ENCODE measurements at places on chromosomes 1 and 21.
A peak's percentile ranks its signal among the peaks of the same experiment; 100 is the strongest.

GRCh38 chr1:53625766-53626520 lies 113.0 kb downstream of the GLIS1 start:
- DNase-seq: no peak

DNA sequence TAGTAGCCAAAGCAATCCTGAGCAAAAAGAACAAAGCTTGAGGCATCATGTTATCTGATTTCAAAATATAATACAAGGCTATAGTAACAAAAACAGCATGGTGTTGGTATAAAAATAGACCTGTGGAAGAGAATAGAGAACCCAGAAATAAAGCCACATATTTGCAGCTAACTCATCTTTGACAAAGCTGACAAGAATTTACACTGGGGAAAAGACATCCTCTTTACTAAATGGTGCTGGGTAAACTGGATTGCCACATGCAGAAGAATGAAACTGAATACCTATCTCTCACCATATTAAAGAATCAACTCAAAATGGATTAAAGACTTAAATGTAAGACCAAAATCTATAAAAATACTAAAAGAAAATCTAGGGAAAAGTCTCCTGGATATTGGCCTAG lies 59.5 kb upstream of the CD55 start:
- no peak for DNase-seq

DNA sequence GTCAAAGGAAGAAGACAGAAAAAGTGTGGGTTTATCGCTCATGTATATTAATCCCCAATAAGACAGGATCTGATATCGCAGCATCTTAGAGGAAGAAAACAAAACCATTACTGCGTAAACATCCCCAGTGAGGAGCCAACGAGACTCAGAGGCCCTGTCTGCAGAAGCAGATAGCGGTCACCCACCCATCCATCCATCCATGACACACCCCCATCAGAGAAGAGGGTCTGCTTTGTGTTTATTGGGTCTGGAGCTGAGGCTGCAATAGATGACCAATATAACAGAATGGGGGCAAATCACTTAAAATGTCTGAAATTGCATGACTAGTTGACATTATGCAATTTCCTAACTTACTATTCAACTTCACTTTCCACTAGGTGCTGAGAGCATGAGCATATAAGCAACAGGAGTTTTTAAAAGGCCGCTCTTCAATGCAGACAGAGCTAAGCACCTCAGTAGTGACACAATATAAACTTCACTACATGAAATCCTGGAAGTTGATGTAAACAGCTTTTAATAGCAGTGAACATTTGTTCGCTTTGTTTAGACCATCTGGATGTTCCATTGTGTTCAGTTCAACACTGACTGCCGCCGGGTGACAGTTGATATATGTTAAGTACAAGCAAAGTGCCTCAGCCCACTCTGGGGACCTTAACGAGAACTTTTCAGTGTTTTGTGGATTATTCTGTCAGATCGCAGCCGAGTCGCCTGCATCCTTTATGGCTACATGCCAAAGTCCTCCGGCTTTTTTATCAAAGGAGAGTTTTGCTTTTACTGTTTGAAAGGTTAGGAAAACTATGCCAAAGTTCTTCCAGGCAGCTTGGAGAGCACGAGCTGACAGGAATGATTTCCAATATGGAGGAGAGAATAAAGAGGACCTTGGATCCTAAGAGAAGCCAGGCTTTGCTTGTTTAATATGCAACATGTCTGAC lies 167.5 kb downstream of the ZNF281 start:
- DNase-seq: peak; percentile 30

DNA sequence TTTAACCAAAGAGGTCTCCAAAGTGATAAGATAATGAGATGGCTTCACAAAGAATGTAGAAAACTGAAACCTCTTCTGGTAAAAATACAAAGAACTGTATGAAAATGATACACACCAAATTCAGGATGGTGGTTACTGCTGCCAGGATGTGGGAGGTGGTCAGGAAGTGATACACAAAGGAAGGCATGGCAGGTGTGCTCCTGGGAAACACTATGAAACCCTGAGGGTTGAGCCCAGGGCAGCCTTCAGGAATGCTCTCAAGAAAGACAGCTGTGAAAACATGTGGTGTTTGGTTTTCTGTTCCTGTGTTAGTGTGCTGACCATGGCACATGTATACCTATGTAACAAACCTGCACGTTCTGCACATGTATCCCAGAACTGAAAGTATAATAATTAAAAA lies 109.3 kb downstream of the NTNG1 start:
- DNase-seq: no peak

DNA sequence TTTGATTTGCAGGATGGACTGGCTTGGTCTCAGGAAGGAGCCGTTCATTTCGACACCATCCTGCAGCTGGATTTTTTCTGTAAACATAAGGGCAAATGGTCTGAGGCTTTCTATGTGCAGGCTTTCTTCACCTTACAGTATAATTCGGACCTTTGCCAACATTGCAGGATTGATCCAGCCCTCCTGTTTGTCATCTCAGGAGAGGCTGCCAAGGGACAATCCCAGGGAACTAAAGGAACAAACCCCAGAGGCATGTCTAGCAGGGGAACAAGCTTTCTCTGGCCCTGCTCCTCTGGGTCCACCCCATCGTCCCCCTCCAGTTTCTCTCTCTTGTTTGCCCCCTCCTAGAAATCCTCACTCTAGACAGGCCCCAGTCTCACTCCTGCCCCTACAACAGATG lies 24.8 kb upstream of the GBP6 start:
- no peak for DNase-seq

DNA sequence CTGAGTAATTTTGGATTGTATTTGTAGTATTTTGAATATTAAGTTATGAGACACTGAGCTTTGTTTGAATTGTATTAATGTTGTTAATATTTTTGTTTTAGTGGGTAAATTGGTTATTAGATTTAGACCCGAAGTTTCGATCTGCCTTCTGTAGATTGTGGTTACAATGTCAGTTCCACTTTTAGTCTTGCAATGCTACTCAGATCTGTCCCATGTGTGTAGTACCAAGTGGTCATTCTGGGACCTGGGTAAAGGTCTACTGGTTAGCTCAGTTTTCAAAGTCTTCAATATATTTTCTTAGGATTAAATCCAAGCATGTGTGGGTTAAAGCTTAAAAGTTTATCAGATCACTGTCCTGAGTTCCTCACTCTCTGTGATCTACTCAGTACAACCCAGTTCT lies 346.5 kb upstream of the PROX1 start:
- no peak for DNase-seq

DNA sequence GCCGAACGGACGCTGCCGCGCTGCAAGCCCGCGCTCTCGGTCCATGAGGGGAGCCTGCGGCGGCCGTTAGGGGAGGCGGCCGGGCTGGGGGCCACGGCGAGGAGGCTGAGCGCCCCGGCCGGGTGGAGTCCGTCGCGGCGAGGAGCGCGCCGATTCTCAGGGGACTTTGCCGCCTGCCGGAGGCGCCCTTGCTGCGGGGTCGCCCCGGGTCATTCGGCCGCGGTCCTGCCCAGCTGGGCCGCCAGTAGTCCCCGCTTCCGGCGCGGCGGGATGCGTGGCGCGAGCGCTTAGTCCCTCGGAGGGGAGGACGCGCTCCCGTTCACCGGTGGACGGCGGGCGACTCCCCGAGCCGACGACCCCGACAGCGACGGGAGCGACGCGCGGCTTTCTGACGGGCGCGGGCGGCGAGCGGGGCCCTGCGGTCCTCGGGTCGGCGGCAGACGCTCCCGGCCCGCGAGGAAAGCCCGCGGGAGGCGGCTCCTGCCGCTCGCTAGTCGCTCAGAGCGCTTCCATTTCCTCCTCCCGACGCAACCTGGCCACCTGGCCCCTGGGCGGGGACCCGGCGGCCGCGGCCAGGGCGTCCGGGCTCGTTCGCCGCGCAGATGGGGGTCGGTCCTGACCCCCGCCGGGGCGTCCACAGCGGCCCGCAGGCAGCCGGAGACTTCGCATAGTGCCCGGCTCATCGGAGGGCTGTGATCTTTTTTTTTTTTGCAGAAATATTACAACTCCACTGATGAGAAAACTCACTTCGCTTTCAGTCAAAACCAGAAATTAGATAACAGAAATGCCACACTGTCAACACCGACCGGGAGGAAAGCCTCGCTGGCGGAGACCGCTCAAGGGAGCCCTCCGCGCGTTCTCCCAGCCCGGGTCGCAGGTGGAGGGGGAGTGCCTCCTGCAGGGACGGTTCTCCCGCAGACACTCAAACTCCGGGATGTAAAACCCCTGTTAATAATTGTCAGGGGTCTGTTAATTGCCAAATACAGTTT lies 641 bp upstream of the ZBTB21 start:
- no peak for DNase-seq

GRCh38 chr21:42513985-42514882 lies 582 bp downstream of the SLC37A1 start:
- DNase-seq: no peak

DNA sequence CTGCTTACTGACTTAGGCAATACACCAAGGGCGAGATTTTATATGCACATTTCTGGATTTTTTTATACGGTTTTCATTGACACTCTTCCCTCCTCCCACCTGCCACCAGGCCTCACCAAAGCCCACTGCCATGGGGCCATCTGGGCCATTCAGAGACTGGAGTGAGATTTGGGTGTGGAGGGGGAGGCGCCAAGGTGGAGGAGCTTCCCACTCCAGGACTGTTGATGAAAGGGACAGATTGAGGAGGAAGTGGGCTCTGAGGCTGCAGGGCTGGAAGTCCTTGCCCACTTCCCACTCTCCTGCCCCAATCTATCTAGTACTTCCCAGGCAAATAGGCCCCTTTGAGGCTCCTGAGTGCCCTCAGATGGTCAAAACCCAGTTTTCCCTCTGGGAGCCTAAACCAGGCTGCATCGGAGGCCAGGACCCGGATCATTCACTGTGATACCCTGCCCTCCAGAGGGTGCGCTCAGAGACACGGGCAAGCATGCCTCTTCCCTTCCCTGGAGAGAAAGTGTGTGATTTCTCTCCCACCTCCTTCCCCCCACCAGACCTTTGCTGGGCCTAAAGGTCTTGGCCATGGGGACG lies 57.9 kb downstream of the LACTBL1 start:
- no peak for DNase-seq

- no peak for DNase-seq
Observed at GRCh38 chr1:213533125-213533524, 454.6 kb upstream of the PROX1 start.

GRCh38 chr1:110620686-110621085 lies 14.5 kb upstream of the KCNA2 start:
- DNase-seq: no peak

GRCh38 chr1:53134961-53135734 lies 7.3 kb downstream of the SLC1A7 start:
- DNase-seq: no peak

DNA sequence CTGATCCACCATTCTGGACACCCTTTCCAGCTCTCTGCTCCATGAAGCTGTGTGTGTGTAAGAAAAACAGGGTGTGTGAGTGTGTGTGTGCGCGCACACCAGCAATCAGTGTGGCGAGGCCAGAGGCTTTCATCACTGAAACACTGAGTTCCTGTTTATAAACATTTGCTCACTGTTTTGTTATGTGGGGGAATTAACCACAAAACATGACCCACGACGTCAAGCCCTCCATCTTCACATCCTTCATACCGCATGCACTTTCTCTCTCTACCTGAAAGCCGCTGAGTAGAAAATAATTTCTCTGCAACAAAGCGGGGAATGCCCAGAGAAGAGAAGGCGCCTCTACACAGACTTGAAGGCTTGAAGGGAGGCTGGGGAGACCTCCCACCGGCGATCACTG lies 148.9 kb upstream of the IRF2BP2 start:
- DNase-seq: no peak

GRCh38 chr1:238340989-238341388 lies 450.3 kb upstream of the ZP4 start:
- no peak for DNase-seq

- DNase-seq: no peak
Observed at GRCh38 chr1:66364578-66365391, 169.2 kb upstream of the SGIP1 start.

GRCh38 chr1:177069490-177069889 lies 95.0 kb downstream of the ASTN1 start:
- no peak for DNase-seq

- DNase-seq: no peak
Observed at GRCh38 chr1:23824711-23825075, 536 bp downstream of the HMGCL start.

DNA sequence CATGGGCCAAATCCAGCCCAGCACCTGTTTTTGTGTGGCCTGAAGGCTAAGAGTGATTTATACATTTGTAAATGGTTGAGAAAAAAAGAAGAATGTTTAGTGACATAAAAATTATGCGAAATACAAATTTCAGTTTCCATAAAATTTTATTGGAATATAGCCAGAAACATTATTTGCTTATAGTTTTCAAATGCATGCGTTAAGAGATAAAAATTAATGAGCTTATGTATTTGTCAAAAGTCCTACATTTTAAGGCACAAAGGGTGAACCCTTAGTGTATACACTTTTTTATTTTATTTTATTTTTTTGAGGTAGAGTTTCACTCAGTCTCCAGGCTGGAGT lies 2.1 kb downstream of the MORC3 start:
- DNase-seq: no peak

- no peak for DNase-seq
Observed at GRCh38 chr1:230992100-230992774, 13.3 kb downstream of the ARV1 start.

DNA sequence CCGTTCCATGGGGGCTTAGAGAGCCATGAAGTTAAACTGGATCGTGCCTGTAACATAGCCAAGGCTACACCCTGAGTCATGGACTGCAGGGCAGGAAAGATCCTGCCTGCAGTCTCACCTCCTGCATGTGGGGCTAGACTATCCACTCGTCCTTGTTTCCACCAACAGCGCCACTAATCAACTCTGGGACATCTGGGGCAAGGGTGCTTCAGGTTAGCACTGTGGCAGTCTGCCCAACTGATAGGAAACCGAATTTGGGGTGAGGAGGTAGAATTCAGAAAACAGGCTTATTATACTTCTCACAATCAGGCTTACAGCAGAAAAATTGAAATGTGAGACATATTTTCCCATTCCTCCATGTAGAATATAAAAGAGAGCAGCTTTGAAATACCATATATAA lies 85.2 kb upstream of the ADAM30 start:
- no peak for DNase-seq

- DNase-seq: no peak
Observed at GRCh38 chr21:40671716-40672115, 175.2 kb downstream of the DSCAM start.

GRCh38 chr1:32106663-32107275 lies 1.1 kb upstream of the KPNA6 start:
- no peak for DNase-seq

DNA sequence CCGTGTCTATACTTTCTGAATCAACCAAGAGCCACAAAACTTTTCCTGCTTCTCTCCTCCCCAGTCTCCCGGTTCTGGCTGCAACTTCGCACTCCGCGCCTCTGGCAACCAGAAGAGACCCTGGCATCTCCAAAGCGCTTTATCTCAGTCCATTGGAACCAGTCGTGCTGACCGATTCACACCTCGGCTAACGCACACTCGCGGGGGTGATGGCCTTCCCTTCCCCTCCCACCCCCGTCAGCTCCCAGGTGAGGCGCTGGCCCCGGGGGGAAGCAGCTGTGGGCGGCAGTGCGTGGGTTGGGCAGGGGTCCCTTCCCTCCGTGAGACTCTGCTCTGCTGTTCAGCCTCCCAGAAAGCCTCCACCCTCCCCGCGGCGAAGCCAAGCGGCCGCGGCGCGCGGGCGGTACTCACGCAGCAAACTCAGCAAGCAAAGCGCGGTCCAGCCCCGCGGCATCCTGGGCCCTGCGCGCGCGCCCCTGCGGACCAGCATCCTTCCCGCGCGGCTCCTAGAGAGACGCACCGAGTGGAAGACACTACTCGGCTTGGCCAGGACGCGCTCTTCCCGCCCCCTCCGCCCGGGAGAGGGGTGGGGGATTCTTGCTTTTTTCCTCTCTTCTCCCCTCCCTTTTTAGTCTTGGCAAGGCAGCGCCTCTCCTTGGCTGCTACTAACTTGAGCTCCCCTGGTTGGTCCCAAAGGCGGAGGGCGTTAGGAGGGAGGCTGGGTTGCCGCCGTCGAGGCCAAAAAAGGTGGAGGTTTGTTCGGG lies at the start of gene CD34:
TSS of gene CD34 (minus strand) at position 535 of the 764 bp plus-strand sequence. CDS start at position 490, 45 bp downstream.
- no peak for DNase-seq

Measured in right renal pelvis (tissue), 4 donors.